GOT3 (cell line): ENCODE measurements at places on chromosomes 2 and 18.

- DNase-seq = no peak
Observed at GRCh38 chr18:34880403-34880802, 160.8 kb upstream of the MAPRE2 start.

- DNase-seq = no peak
Observed at GRCh38 chr18:59460072-59460420, 101.0 kb upstream of the LMAN1 start.

- no peak for DNase-seq
Observed at GRCh38 chr2:170816504-170817092, at the start of gene GAD1. Gene GAD1 (plus strand): TSS chr2:170816887. CDS start chr2:170818592, 1,705 bp downstream.

- no peak for DNase-seq
Observed at GRCh38 chr2:16058256-16058655, 117.9 kb downstream of the MYCN start.

DNA sequence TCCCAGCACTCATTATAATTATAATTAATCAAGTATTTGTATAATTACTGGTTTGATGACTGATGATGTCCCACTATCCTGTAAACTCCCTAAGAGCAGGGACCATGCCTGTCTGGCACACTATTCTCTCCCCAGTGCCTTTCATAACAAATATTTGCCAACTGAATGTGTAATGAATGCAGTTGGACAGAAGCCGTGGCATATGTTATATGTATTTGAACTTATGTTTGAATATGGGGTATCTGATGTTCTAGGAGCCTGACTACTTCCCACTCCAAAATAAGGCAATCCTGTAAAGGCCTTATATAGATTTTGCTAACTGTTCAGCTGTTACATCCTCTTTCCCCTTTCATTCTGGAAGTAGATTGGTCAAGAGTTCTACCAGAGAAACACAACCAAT is 19.7 kb downstream of the OSBPL6 start:
- DNase-seq = no peak

GRCh38 chr2:41377837-41378236 is 670.0 kb upstream of the PKDCC start:
- no peak for DNase-seq

DNA sequence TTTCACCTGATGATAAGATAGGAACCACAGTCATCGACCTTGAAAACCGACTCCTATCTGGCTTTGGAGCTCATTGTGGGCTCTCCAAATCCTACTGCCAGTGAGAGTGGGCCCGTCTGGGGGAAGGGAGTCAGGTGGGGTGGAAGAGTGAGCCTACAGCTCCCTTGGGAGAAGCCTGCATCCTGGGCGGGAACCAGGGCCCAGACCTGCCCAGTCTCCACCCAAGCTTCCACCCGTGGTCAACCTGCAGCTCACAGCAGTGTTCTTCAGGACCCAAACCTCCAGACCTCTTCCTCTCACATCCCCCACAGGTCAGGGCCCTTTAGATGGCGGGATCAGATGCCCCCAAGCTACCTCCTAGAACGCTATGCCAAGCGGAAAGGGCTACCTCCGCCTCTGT is 40.2 kb downstream of the LMAN2L start:
- DNase-seq = no peak

- no peak for DNase-seq
Observed at GRCh38 chr2:121256720-121257479, 28.1 kb downstream of the TFCP2L1 start.

GRCh38 chr18:74152857-74153256 is 4.5 kb downstream of the TIMM21 start:
- no peak for DNase-seq

GRCh38 chr2:230137902-230138539 is 69.3 kb upstream of the SLC16A14 start:
- no peak for DNase-seq

DNA sequence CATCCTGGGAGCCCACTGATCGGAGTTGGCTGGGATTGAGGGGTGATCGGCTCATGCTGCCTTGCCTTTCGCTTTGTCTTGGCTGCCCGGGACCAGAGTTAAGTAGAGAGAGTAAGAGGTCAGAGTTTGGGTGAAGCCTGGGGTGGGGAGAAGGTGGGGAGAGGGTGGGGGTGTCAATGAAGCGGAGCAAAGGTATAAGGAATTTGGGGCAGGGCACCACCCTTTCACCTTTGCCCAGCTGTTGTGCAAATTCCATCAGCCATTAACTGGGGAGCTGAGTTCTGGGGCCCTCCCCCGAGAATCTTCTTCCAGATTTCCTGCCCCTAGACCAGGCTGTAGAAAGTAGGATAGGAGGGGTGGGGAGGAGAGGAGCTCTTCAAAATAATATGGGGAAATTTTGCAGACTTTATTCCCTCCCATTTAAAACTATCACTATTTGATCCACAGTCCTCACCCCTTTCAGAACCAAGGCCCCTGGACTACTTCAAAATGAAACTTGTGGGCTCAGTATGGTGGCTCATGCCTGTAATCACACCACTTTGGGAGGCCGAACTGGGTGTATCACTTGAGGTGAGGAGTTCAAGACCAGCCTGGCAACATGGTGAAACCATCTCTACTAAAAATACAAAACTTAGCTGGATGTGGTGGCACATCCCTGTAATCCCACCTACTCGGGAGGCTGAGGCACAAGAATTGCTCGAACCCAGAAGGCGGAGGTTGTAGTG is at the start of gene SLC23A3:
Gene SLC23A3, minus strand, starts transcription at position 100 of the 725 bp plus-strand sequence. Its CDS starts 45 bp downstream, at position 55.
- no peak for DNase-seq

- no peak for DNase-seq
Observed at GRCh38 chr2:218798767-218799504, 17.0 kb downstream of the CYP27A1 start.

DNA sequence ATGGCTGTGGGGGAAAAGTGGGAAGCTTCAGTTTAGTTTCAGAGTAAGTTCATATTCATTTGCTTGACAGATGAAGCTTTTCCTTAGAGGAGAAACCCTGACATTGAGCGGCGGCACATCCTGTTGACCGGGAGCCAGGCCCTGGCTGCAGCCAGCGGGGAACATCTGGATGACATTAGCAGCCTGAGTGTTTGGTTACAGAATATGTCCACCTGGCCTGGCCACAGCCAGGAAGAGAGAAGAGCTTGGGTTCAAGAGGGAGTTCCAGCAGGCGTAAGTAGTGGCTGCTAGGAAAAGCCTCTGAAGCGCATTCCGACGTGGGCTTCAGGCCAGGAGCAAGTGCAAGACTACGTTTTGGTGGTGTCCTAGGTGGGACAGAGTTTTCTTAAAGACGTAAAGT is 144.9 kb upstream of the MYCN start:
- DNase-seq = no peak

- no peak for DNase-seq
Observed at GRCh38 chr2:164879901-164880535, 38.4 kb upstream of the COBLL1 start.

DNA sequence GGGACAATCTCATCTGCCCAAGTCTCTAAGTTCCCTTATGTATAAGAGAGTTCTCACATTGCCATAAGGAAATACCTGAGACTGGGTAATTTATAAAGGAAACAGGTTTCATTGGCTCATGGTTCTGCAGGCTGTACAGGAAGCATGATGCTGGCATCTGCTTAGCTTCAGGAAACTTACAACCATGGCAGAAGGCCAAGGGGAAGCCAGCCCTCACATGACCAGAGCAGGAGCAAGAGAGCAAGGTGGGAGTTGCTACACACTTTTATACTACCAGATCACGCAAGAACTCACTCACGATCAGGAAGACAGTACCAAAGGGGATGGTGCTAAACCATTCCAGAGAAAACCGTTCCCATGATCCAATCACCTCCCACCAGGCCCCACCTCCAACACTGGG is 73.9 kb downstream of the PRKRA start:
- DNase-seq = no peak

GRCh38 chr18:45462179-45462578 is 153.1 kb upstream of the SLC14A2 start:
- DNase-seq = no peak

DNA sequence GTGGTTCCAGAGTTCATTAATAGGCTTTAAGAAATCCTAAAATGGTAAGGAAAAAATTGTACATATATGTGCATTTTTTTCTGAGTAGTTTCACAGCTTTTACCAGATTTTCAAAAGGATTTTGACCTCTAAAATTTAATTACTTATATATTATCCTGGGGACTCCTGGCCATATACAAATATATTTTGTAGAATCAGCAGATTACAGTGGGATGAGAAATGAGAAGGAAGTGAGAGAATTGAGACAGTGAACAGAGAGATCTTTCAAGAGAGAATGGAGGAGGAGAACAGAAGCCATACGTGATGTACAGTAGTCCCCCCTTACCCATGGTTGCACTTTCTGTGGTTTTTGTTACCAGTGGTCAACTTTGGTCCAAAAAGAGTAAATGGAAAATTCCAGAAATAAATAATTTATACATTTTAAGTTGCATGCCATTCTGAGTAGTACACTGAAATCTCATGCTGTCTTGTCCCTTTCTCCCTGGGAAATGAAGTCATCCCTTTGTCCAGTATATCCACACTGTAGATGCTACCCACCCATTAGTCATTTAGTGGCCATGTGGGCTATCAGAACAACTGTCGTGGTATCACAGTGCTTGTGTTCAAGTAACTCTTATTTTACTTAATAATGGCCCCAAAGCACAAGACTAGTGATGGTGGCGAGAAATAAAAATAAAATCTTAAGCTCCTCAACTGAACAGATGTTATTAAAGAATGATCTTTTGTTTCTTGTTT is 130.4 kb upstream of the MYO3B start:
- no peak for DNase-seq

GRCh38 chr2:141766225-141766624 is 364.6 kb downstream of the LRP1B start:
- DNase-seq = no peak

DNA sequence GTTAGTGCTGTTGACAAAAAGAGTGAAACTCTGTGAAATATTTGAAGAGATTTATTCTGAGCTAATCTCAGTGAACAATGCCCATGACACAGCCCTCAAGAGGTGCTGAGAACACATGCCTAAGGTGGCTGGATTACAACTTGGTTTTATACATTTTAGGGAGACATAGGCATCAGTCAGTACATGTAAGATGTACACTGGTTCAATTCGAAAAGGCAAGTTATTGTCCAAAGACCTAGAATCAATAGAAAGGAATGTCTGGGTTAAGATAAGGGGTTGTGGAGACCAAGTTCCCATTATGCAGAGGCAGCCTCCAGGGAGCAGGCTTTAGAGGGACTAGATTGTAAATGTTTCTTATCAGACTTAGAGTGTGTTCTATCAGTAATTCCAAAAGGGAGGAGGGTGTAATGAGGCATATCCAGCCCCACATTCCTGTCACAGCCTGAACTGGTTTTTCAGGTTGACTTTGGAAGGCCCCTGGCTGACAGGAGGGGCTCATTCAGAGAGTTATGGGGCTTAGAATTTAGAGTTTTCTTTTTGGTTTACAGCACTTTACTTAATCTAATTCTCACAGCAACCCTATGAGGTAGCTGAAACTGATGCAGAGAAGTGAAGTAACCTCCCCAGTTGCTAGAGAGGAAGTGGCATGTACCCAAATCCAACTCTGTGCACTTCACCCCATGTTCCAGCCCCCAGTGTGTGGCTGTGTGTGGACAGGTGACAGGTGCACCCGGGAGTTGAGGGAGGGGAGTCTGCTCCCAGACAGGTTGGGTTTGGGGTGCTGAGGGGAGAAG is 28.3 kb upstream of the ASAP2 start:
- DNase-seq = no peak

DNA sequence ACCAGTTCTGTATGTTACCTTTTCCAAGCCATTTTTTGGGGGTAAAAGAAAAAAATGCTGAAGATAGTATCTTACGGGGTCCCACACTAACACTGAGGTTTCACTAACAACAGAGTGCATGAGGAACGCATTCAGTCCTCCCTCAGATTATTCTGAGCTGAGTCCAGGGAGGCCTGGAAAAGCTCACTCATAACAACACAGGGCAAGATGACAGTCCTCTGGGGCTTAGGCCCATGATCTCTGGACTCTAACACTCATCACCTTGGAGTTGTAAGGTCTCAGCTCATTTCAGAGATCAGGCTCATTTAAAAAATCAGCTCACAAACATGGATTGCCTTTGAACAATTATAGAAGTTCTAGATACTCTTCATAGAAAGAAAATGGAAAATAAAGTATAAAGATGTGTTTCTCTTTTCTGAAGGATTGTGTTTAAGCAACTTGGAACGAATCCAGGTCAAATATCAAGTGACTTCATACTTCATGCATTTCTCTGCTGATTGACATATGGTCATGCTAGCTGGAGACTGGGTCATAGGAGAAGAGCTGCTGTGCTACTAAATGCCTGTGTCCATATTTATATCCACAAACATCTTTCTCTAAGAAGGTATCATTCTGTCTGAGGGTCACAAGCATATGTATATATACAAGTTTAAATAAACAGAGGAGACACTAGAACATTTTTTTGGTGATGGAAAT is 265.8 kb downstream of the ALK start:
- DNase-seq = no peak

DNA sequence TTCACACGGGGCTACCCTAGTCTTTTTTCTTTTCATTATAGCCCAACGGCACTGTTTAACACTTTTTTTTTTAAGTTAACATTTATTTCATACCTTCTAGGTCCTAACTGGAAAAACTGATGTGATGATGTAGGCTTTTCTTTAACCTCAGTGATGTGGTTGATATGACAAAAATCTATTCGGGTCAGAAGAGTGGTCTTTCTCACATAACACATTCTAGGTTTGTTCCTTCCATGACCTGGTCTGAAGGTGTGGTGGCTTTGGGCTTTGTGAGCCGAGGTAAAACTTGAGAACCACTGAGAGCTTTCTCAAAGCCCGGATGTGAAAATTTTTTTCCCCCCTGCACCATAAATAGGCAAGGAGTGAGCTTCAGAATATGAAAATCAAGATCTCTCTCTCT is 44.2 kb downstream of the GPD2 start:
- DNase-seq = no peak

DNA sequence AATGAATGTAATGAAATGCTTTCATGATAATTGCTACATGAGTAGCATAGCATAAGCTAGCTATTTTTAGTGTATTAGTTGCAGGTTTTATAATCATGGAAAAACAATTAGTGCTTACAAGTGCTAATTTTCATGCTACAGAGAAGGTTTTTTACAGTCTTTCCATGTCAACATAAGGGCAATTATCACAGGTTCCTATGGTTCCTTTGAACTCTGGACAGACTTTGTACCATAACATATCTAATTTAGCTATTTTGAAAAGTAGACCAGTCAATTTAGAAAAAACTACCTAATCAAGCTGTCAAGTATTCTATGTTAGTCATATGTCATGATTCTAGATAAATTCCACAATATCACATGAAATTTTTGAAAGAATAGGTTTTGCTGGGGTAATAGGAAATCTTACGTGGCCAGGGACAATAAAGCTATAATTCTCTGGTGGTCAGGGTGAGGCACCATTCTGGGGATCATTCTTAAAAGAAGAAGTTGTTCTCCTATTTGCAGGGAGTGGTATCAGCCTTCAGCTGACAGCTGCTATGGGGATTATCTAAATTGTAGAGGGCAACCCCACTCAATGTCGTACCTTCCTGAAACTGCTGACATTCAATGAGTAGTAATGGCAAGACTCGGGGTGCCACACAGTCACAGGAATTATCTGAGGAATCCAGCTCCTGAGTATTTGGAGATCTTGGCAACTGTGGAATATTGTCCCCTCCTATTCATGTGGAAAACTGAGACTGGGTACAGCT is 724.0 kb upstream of the LINC00305 start:
- DNase-seq = no peak

DNA sequence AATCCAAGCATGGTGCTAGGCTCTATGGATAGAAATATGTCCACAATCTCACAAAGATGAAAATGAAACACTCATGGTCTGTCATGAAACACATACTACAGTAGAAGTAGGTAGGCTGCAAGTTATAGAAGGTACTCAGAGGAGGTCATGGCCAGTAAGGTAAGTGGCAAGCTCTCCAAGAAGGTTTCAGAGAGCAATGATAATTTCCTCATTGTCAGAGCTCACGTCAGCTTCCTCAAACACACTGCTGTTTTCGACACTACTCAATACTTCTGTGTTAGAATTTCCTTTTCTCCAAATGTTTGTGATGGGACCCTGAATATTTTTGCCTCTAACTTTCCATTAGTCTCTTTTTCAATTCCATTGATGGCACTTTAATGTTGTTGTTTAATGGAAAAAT is 25.5 kb downstream of the CCDC141 start:
- no peak for DNase-seq
